ENCODE measurements at places on chromosomes 11 and 22.

GRCh38 chr22:36768616-36769015 lies 7.3 kb downstream of the IFT27 start:
- no peak for DNase-seq

DNA sequence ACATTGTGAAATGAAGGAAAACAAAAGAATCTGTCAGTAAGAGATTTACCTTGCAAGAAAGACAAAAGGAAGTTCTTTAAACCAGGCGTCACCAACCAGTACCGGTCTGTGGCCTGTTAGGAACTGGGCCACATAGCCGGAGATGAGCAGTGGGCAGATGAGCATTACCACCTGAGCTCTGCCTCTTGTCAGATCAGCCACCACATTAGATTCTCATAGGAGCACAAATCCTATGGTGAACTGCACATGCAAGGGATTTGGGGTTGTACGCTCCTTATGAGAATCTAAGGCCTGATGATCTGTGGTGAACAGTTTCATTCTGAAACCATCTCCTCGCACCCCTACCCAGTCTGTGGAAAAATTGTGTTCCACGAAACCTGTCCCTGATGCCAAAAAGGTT lies 108.2 kb downstream of the CYP2R1 start:
- DNase-seq, result no peak

DNA sequence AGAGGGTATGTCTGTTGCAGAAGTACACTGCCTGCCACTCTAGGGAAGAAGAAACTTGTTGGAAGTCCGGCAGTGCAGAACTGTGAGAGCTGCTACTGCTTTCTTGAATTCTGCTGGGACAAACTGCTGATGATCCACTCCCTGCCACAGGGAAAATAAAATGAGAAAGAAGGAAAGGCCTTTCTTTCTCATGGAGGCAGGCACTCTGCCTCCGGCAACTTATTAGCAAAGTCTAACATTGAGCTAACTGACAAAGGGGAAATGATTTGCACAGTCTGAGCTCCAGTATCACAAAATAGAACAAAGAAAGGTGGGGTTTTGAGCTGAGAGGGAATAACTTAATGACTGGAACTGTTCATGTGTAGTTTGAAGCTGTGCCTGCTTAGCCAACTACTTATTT lies 134.6 kb downstream of the AASDHPPT start:
- DNase-seq, result no peak

GRCh38 chr22:26995235-26995634 lies 337.8 kb downstream of the MIAT start:
- no peak for DNase-seq

GRCh38 chr11:78646564-78647185 lies 72.0 kb upstream of the NARS2 start:
- DNase-seq, result peak; percentile 12

All from activated T-helper 1 cell treated with anti-CD3 and anti-CD28 coated beads, Interleukin-2, amount 50 U/mL, for 16 hours (primary cell).